Foreskin keratinocyte (primary cell): ENCODE measurements at places on chromosomes 7 and 10. TPM values are rescaled to one million over a fixed set of nuclear protein-coding genes. Genes with fewer than 3 reads are reported as not detected.

- no peak for DNase-seq
Observed at GRCh38 chr7:128030263-128030653, 979 bp downstream of the LRRC4 start.

DNA sequence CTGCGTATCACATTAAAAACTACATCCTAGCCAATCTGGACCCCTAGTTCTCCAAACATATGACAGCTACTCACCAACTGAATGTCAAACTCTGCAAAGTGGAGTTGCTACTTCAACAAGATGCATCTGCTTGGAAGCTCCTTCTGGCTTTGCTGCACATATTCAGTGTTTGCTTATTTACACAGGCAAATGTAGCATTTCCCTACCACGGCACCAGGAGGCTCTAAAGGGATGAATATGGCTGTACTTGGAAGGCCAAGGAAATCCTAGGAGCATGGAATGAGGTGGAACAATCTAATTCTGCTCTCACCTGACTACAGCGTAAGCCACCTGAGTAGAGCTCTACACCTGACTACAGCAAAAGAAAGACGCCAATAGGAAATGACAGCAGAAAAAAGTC is 39.7 kb downstream of the MTPAP start:
- DNase-seq = no peak

- DNase-seq = no peak
Observed at GRCh38 chr10:44567471-44567870, 182.6 kb upstream of the CXCL12 start.

- no peak for DNase-seq
Observed at GRCh38 chr10:61812052-61812721, 89.3 kb upstream of the ARID5B start.

DNA sequence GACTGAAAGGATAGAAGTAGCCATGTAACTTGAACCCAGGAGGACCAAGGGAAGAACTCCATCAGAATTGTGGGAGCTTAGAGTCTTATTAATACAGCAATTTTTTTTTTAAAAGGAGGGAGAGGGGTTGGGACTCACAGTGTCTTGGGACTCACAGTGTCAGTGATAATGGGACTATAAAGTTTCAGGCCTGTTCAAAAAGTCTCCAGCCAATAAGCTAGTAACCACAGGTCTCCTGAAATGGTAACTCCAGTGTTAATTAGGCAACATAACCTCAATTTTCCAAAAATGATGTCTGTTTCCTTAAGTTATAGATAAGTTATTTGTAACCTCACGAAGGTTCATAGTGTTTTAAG is 2.4 kb upstream of the HNRNPH3 start:
- DNase-seq = no peak

GRCh38 chr7:93968911-93969620 is 35.1 kb downstream of the BET1 start:
- DNase-seq = no peak

DNA sequence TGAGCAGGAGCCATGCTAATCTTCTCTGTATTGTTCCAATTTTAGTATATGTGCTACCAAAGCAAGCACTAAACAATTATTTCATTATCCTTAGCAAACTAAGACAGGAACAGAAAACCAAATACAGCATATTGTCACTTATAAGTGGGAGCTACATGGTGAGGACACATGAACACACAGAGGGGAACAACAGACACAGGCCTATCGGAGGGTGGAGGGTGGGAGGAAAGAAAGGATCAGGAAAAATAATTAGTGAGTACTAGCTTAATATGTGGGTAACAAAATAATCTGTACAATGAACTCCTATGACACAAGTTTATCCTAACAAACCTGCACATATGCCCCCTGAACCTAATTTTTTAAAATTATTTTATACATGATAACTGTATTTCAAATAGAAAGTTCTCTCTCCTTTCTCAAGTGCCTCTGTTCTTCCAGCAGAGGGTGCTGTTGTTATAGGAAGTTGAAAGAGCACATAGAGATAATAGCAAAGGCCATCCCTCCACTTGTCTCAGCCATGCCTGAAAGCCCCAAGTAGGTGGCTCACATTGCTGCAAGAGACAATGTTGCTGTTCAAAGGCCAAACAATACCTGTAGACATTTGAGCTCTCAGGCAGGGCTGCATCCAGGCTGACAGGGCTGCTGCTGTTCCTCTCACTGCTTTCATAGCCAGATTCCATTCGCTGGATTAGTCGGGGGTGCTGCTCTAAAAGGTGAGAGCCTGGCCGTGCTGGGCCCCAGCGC is 33.4 kb upstream of the PPP3CB start:
- DNase-seq = peak; percentile 54

DNA sequence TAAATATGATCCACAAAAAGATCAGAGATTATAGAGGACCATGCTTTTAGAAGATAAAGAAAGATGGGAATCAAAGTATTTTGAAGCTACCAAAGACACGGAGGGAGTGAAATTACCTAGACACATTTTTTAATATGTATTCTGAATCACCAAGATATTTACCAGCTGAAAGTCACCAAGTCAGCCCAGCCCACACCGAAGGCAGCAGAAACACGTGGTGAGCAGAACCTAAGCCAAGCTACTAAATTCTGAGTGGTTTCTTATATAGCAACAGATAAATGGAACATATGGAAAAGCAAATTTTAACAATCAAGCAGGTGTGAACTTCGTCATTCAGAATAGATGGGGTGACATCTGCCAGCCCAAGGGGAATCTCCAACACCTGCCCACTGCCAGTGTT is 134.7 kb upstream of the AKR1E2 start:
- no peak for DNase-seq

GRCh38 chr7:122689346-122690109 is 9.4 kb downstream of the RNF133 start:
- no peak for DNase-seq

DNA sequence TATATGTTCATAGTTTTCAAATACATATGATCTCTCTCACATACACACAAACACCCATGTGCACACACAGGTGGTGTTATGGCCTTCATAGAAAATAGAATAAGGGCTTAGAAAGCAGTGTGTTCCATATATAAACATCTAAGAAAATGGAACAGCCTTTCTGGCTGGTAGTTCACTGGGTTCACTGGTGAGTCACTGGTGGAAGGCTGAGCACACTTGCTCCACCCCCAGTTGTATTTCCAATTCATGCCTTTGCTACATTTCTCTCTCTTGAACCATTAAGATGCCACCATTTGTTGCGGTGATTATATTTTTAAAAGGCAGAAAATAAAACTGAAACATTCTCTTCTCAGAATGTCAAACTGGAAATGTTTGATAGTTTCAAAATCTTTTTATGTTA is 252.1 kb downstream of the GLI3 start:
- peak; percentile 38 for DNase-seq

DNA sequence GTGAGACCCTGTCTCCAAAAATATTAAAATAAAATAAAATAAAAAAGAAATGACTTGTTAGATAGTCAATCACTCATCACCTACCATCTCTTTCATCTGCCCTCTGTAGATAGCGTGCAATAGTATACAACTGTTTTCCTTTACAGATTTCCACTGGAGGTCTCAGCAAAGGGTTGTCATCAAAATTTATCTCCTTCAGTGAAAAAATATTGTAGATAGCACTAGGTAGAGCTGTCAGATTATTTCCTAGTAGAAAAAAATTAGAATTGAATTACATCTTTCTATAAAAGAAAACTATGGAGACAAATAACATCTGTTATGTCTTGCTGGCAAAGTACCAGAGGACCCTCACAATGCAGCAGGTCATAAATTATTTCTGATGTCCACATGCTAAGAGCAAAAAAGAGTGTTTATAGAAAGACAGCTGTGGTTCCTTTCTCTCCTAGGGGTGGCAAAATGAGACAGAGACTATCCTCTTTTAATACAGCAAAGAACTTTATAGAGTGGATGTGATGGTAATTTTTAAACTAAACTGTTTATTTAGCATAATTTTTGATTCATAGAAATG is 16.3 kb upstream of the CYP51A1 start:
- no peak for DNase-seq

Gene ARMH3
- total RNA-seq = 13.5 and 14.2 TPM in 2 replicates

Gene TMEM178B
- total RNA-seq = not detected in 2 replicates

Gene SPDYE1
- total RNA-seq = not detected in 2 replicates

Gene PRSS37
- not detected in 2 replicates for total RNA-seq

Gene CPN1
- total RNA-seq = not detected in 2 replicates

Gene ADAMTS14
- total RNA-seq = 0.10 TPM in 1 of 2 replicates, not detected in the other

Gene IFIT3
- total RNA-seq = 54.8 and 78.5 TPM in 2 replicates

Gene FGFBP3
- 0.20 and 0.32 TPM in 2 replicates for total RNA-seq

Gene PPRC1
- 46.3 and 47.2 TPM in 2 replicates for total RNA-seq

Gene HYAL4
- total RNA-seq = 0.17 TPM in 1 of 2 replicates, not detected in the other

Gene LIPF
- not detected in 2 replicates for total RNA-seq
